Stimulated activated CD8-positive, alpha-beta memory T cell treated with anti-CD3 and anti-CD28 coated beads, Interleukin-15, amount 100 ng/mL, for 48 hours (primary cell): ENCODE measurements at places on chromosomes 7 and 10.

DNA sequence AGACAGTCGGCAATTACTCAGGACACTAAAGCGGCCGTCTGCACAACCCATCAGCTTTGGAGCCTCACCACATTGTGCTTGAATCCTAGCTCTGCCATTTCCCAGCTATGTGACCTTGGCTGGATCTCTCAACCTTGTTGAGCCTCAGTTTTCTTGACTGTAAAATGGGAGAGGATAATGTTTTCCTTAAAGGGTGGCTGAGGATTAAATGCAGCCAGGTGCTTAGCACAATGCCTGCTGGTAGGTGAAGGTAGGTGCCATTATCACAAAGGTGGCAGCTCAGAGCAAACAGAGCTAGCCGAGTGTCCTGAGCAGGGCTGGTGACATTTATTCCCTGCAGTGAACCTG, 508.5 kb upstream of the ZMIZ1 start:
- no peak for DNase-seq

GRCh38 chr7:133672866-133673265, 420.0 kb downstream of the EXOC4 start:
- no peak for DNase-seq

- DNase-seq, result no peak
These were observed 119.1 kb upstream of the JCAD start for GRCh38 chr10:30178356-30178964.

GRCh38 chr10:32911285-32912016, 46.6 kb downstream of the ITGB1 start:
- no peak for DNase-seq

GRCh38 chr7:76395965-76396726, 13.4 kb downstream of the SSC4D start:
- DNase-seq, result no peak

DNA sequence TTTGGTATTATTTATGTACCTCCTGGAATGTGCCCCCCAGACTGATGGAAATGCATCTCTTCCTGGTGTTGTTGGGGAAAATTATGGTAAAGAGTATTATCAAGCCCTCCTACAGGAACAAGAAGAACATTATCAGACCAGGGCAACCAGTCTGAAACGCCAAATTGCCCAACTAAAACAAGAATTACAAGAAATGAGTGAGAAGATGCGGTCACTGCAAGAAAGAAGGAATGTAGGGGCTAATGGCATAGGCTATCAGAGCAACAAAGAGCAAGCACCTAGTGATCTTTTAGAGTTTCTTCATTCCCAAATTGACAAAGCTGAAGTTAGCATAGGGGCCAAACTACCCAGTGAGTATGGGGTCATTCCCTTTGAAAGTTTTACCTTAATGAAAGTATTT, 17.0 kb downstream of the CSGALNACT2 start:
- no peak for DNase-seq

GRCh38 chr10:51588984-51589383, 110.4 kb downstream of the CSTF2T start:
- DNase-seq, result no peak
